ENCODE measurements at places on chromosomes 7 and 10.

DNA sequence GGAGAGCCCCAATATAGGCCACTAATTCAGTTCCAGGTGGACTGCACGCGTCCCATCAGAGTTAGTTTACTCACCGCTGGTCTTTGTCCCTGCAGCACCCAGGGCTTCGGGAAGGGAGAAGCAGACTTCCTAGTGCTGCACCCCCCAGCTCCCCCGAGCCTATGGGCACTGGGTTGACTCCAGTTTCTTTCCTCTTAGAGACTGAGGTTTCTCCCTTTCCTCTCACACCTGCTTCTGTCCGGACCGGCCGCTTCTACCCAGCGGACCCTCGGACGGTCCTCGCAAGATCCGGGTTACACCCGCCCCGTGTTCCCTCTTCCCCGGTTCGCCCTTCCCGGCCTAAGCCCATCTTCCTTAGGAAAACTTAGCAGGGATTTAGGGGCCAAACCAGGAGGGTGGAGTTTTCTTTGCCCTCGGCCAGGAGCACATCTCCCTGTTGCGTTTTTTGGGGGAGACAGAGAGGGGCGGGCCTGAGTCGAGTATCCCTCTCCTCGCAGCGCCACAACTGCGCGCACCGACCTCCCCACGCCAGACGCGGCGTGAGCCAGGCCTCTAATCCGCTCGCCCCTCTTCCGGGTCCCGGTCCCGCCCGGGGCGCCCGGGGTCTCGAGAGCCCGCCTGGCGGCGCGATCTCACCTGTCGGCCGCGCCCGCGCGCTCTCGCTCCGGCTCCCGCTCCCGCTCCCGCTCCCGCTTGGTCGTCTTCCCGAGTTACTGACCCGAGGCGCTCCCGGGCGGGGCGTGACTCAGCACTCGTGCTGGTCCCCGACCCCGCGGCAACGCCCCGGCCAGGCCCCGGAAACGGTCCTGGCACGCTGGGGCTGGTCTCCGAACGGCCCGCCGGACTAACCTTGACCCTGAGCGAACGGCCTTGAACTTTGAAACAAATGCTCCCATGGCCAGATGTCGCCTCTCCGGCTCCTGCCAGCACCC, at the start of gene AIFM2:
AIFM2 (minus strand) TSS at position 728 of the 932 bp plus-strand sequence. CDS start 8,741 bp downstream, outside the sequence.
- DNase-seq: peak; percentile 69

DNA sequence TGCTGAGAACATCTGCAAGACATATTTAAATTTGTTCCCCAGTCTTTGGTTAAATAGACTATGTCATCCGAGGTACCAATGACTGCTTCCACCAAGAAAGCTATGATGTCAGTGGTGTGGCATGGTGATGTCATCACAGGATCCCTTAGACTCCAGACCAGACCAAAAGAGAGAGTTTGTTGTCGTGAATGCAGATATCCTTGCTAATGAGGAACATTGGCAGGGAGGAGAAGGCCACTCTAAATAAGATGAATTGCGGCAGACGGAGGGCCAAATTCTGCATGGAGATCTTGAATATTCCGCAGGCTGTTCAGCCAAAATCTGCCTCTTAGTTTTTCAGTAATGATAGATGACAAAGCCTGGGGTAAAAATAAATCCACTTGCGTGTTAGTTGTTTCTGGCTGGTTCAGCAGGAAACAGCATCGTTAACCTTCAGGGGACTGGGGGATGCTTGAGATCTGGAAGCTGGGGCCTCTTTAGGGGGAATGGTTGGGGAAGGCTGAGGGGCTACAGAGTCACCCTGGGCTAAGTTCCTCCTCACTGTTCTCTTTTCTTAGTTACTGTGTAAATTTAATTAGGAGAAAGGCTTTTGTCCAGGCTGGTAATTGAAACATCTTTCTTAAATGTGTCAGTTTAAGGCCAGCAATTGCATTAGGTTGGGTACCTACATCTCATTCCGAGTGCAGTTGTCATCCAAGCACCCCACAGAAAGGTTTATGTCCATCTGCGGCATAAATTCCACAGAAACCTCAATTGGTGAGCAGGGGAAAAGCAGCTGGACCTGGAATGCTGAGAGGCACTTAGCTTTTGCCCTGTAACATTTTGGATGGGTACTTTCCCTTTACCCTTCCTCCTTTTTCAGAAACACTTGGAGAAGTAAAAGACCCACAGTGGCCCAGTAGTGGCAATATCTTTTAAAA, 11.6 kb upstream of the CAMK1D start:
- DNase-seq: no peak

DNA sequence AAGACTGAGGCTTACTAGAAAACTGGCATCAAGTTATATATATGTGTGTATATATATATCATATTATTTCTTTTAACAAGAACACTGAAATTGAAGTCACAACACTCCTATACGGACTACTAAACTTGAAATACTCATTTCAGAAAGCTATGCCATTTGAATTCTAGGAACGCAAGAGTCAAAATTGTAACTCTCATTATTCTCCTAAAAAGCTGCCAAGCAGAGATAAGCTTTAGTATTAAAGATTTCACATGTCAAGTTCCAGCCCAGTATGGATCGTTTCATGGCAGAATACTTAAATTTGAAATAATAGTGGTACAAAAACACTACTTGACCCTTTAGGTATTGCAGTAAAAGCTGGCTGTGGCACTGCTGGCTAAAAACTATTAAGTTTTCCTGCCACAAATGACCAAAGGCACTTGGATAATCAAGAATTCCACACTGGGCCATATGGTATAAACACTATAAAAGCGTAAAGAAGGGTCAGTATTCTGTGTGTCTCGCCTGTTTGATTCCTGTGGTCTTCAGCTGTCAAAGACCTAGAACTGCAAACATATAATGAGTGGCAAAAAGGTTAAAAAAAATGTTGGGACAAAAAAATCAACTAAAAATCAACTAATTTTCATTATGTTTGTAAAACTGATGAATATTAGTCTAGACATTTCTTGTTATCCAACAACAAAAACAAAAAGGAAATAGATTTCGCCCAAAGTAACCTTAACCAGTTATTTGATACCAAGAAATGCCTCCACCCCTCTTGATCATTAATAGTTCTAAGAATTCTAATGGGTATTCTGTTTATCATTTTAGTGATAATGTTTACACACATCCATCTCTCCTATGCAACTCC, 2.4 kb downstream of the CCDC71L start:
- DNase-seq: no peak

DNA sequence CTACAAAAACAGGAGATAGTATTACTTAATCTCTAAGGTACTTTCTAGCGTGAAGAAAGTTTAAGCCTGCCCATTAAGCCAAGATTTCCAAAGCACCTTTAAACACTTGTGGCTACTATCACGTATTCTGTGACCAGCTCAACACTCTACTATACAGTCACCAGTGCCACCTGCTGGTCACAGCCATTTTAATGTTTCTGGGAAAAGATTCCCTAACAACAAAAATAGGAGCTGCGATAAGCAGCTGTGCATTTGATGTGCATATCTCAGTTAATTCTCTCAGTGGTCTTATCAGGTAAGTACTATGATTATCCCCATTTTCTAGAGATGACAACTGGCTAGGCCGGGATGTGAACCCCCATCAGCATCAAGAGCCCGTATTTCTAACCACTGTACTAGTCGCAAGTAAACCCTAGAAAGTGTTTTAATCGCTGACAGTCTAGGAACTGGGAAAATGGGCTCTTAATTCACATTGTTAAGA, 860 bp downstream of the SEC31B start:
- DNase-seq: peak; percentile 80

GRCh38 chr10:26374426-26374825, 63.7 kb upstream of the APBB1IP start:
- no peak for DNase-seq

DNA sequence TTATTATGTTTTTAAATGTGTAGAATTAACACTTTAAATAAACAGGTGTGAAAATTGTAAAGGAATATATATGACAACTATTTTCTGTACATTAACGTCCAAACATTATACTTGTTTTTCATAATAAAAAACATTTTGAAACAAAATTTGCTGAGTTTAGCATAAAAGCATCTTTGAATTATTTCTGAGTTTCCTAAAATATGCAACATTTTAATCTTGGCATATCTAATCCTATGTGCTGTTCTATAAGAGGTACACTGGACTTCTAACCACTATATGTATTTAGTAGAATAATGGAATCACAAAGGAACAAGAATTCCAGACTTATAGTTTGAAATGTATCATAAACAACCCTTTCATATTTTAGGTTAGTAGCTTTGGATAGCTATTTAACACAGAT, 16.6 kb downstream of the AKAP9 start:
- no peak for DNase-seq

DNA sequence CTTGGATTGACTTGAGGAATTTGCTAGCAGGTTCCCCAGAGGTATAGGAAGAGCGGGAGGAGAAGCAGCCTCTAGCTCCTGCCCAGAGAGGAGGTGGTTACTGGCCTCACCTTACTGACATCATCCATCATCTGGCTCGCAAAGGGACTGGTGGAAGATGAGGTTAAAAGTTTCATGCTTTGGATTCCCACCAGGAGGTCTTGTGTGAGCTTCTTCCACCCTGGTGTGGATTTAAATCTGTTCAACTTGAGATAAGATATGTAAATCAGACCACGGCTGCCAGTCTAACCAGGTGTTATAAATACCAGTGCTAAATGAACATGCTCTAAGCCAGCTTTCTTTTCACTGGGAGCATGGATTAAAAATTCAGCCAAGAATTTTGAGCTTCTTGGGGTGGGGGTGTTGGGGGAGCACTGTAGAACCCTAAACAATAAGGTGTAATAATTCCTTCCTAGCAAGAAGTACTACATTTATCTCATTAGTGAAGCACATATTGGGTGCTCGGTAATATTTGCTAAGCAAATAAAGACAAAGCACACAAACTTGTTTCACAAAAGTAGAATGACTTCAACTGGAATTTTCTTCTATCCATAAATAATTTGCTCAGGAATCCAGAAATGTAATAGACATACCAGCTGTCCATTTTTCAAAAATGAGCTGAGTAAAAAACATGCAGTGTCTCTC, 7.8 kb downstream of the PROSER2 start:
- no peak for DNase-seq
